ENCODE measurements at places on chromosomes 5 and 9.

- no peak for DNase-seq
Measured at GRCh38 chr9:35691334-35691650, 1.6 kb upstream of the TPM2 start.

DNA sequence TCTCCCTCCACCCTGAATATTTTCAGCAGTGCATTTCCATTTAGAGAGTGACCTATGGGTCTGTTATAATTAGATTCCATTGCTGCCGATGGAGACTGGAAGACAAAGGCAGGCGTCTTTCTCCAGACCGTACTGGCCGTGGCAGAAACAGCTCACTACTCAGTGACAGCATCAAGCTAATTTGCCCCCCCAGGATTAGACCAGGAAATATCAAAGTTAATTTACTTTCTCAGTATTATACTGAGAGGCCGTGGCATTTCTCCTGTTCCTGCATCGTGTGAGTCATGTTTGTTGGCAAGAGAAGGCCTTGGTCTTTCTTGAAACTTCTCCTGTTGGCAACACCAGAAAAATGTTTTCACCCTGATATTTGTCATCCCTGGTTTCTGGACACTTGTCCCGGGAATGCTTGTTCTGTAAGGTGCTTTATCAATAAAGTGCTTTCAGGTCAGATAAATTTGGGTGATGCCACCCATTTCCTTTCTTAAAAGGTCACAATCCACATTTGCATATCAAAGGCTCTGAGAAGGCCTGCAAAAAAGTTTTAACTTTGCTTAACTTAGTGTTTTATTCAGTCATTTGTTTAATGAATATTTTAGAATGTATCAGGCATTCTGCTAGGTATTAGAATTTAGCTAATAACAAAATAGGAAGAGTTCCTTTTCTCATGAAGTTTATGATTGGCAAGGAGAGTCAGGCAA, 28.4 kb downstream of the SV2C start:
- no peak for DNase-seq

- no peak for DNase-seq
Measured at GRCh38 chr9:135612437-135612836, 26.9 kb downstream of the GLT6D1 start.

DNA sequence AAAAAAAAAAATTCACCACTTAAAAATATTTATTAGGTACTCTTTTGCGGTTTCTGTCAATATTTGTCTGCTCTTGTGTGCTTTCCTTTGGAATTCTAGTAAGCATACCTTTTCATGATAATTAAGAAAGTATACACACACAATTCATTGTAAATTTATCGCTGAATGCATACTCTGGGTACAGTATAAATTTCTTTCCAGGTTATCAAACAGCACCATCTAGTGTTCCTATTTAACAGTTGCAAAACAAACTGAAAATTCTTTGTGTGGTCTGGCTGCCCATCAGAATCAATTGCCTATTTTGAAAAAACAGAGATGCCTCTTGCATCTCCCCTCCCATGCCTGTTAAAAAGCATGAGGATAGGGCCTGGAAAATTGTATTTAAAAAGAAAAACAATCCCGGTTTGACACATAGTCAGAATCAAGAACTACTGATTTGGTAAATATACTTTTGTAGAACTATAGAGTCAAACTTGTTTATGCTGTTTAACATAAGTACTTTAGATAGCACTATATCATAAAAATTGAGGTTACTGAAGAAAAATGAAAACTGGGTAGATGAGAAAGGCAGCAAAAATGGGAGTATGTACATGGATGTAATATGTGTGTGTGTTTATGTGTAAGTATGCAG, 16.2 kb downstream of the PGGT1B start:
- DNase-seq: no peak

- DNase-seq: no peak
Measured at GRCh38 chr9:24793787-24794186, 248.1 kb upstream of the IZUMO3 start.

DNA sequence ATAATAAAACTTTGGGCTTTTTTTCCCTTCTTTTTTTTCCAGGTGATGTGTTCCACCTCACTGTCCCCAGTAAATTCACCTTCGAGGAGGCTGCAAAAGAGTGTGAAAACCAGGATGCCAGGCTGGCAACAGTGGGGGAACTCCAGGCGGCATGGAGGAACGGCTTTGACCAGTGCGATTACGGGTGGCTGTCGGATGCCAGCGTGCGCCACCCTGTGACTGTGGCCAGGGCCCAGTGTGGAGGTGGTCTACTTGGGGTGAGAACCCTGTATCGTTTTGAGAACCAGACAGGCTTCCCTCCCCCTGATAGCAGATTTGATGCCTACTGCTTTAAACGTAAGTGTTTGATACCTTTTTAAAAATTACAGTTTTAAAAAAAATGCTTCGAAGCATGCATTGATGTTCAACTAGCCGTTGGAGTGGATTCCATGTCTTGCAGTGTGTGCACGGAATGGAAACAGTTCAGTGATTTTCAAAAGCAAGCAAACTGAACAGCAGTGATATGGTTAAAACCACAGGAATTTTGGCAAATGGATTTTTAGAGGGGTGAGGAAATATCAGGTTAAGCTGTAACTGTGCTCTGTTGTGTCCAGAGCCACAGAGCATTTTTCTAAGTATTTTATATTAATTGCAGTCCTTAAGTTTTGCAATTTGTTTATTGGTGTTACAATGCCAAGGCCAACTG, 40.7 kb downstream of the VCAN start:
- DNase-seq: no peak

- no peak for DNase-seq
Measured at GRCh38 chr9:5719100-5719926, 90.4 kb downstream of the RIC1 start.

DNA sequence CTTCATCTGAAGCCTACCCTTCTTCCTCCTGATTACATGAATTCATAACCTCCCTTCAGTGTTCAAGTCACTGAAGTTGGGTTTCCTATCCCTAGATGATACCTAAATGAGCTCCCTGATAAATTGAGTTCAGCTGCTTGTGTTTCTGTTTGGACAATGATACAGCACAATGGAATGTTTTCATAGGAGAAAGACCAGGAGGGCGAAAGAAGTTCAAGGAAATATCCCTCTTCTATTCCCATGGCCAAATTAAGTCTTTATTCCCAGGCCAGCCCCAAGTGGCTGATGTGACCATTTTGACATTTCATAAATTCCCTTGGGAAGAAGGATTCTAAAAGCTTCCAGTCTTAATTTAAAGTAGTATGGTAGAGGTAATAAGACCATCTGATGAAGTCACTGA, 555.8 kb upstream of the CLINT1 start:
- no peak for DNase-seq

- peak; percentile 33 for DNase-seq
Measured at GRCh38 chr5:65760504-65761275, 38.7 kb downstream of the NLN start.

- DNase-seq: peak; percentile 59
Measured at GRCh38 chr5:141605523-141606277, 13.1 kb downstream of the DIAPH1 start.

GRCh38 chr5:132134384-132134783, 60.8 kb downstream of the CSF2 start:
- DNase-seq: no peak

GRCh38 chr5:113115956-113116355, 139.4 kb downstream of the DCP2 start:
- DNase-seq: no peak

DNA sequence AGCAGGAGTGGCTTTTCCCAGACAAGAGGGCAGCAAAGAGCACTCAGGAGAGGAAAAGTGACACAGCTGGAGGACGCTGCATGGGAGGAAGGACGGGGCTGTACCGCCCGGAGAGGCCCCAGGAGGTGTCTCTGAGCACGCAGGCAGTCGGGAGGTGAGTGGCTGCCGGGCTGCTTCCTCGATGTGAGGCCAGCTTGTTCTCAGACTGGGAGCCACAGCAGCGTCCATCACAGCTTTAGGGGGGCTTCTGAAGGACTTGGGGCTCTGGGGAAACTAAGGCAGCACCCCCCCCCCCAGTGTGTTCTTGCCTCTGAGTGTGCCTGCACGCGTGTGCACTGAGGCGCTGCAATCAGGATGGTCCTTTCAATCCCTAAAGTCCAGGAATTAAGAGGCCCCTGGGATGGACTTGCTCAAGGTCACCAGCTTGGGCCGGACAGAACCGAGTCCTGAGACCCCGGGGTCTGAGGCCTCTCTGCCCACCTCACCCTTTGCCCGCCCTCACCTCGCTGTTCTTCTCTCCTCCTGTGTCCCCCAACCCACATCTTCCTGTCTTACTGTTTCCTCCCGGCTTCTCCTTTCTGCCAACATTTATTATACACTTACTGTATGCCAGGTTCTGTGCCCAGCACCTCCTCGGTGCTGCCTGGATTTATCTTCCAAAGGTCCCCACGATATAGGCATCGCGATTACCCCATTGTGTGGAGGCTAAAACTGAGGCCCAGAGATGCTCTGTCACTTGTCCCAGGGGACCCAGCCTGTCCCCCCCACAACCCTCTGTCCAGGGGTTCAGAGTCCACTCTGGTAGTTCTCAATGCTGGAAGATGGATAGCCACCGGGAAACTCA, 32.9 kb downstream of the FAM163B start:
- DNase-seq: no peak

DNA sequence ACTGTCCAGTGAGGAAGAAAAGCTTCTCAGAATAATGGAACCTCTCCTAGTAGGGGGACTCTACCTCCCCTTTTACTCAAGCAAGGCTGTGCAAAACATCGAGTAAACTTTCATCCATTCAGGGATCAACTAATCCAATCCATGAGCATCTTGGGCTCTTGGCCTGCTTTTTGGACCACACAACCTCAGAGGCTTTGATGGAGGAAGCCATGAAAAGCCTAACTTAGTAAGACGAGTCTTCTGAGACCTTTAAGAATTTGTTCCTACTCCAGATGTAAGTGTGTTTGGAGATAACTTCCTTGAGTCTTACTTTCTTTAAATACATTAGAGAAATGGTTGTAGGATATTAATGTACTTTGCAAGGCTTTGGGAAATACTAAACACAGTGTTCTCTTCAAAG, 49.1 kb downstream of the MARCHF3 start:
- DNase-seq: no peak

DNA sequence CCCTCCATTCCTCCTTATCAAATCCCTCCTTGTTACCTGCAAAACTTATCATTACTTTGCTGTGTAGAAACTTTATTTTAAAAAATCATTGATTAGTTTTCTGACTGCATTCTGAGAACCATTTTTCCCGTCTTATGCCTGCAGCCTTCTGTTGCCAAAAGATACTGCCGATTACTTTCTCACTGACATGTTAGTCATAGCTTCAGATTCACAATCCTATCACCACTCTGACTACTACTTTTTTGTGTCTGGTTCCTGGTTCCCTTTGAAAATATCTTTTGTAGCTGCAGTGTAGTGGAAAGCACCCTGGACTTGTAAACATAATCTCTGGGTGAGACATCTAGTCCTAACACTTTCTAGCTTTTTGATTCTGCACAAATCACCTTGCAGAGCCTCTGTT, 71.7 kb downstream of the NR2F1 start:
- DNase-seq: no peak

DNA sequence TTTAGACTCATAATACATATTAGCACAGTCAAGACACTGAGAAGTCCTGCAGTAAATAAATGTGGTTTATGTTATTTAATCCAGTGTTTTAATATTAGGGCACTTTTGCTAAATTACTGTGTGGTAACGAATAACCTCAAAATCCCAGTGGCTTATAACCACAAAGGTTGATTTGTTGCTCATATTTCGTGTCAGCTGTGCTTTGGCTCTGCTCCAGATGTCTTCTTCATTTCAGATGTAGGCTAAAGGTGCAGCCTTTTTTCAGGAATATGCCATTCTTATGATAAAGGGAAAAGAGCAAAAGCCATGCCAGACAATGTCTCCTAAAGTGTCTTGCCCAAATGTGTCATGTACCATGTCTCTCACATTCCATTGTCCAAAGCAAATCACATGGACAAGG, 144.8 kb downstream of the BRINP1 start:
- no peak for DNase-seq

- DNase-seq: no peak
Measured at GRCh38 chr9:1939926-1940368, 75.2 kb upstream of the SMARCA2 start.

GRCh38 chr9:86707932-86708510, 239.3 kb downstream of the GAS1 start:
- DNase-seq: no peak

DNA sequence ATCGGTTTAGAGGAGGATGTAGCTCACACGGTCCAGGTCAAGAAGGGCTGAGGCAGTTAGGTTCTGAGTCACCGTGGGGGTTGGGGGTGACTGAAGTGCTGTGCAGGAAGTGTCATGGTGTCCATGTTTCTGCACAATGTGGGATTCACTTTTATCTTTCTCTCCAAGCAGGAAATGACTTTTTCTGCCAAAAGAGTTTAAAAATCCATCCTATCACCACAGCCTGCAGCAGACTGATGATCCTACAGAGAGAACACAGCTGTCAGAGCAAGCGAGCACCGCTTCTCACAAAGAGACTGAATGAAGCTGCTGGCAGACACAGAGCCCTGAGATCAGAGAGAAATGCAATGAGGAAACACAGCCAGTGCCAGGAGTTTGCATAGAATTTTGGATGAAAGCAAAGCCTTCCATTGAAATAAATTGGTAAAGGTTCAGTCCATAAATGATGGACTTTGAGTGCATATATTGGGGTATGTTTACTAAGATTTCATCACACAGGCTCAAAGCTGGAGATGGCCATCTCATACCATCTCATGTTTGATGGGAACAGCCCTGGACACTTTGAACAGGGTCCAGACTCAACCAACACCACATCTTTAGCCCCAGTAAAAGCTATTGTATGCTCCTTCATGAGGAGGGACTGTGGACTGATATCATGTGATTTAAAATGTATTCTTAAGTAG, 213.9 kb upstream of the FBXL7 start:
- no peak for DNase-seq

DNA sequence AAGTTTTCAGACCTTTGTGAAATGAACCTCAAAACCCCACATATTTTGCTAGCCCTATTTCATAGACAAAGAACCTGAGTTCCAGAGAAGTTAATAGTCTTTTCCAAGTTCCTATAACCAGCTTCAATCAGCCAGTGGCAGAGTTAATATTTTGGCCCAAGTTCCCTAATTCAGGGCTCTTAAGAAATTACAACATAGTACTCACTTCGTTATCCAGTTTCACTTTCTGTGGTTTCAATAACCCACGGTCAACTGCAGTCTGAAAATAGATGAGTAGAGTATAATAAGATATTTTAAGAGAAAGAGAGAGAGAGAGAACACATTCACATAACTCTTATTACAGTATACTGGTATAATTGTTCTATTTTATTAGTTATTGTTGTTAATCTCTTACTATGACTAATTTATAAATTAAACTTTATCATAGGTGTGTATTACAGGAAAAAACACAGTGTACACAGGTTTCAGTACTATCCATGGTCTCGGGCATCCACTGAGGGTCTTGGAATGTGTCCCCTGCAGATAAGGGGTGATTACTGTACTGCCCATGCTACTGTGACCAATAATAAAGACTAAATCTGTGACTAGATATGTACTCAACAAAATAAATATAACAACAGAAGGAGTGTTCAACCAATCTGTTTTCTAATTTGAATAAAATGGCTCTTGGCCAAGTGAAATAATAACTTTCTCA, 9.3 kb upstream of the MYOT start:
- DNase-seq: no peak

- no peak for DNase-seq
Measured at GRCh38 chr9:38016375-38017135, 52.5 kb downstream of the SHB start.
